ENCODE measurements at places on chromosomes 1 and 21. TPM values are rescaled to one million over a fixed set of nuclear protein-coding genes. Genes with fewer than 3 reads are reported as not detected.

DNA sequence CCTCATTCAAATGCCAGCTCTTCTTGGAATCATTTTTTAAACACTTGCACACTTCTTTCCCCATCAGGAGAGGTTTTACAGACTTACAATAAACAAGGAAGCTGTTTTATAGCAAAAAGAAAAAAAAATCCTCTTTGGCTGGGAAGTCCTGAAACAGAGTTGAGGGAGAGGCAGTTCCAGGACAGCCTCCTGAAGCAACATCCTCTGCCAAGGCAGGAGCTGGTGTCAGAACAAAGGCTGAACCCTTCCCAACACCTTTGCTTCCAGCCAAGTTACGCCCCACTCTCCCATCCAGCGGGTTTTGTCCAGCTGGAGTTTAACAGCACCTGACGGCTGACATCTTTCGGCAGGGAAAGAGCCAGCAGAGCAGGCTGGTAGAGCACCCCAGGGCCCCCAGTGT is 287.8 kb downstream of the RRAGC start:
- DNase-seq, result no peak

- DNase-seq, result no peak
Measured at GRCh38 chr1:152328801-152329391, 3.9 kb upstream of the FLG start.

The NEK2 gene
- not detected for total RNA-seq

GRCh38 chr1:179547021-179547535 is 28.7 kb downstream of the NPHS2 start:
- no peak for DNase-seq

DNA sequence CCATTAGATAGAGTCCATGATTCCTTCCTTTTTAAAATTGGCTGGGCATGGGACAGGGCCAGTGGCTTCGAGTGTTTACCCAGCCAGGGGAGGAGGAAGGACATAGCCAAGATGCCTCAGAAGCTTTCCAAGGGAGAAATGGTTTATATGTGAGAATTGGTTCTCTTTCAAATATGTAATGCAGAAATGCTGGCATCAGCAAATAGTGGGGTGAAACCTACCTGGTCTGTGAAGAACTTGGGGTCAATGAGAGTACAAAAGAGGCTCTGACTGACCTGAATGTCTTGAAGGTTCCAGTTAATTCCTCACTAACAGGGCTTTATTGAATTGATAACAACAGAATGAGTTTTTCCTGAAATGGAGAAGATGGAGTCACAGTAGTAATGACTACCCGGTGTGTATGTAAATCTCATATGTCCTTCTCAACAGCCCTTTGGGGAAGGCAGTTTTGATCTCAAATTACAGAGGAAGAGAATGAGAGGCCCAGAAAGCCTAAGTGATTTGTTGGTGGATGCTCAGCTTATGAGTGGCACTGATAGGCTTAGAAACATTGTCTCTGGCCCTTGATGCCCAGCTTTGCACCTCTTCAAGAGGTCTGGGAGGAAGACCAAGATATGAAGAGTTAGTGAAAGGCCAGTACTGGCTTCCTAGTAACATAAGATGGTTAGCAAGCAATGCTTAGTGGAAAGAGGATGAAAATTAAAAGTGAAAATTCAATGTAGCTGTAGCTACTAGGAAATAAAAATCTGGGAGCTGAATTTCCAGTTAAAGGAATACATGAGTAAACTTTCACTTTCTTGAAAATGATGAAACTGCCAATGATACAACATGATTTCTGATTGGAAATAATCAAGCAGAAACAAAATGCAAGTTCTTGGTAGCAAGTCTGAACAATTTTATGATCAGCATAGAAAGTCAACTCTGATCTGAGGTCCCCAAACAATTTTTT is 2.7 kb downstream of the ATF3 start:
- no peak for DNase-seq

The PADI2 gene
- 2.2 TPM for total RNA-seq

DNA sequence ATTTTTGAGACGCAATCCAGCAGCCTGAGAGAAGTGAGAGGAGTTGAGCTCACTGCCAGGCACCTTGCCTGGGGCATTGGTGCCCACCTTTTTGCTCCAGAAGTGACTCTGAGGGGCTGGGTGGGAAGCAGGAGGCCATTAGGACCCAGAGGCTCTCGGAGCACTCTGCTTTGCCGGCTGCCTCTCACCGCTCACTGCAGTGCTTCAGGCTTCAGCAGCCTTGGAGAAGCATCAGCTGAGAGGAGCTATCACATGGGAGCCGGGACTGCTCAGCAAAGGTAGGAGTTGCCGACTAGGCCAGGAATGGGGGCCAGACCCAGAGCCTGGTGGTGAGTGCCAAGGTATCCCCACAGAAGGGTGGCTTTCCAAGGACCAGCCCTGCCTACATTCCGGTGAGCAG is at the start of gene GPR61:
Gene GPR61 (plus strand): TSS at position 197 of the 400 bp plus-strand sequence. CDS start 3,151 bp downstream, outside the sequence.
- DNase-seq, result no peak

- no peak for DNase-seq
Measured at GRCh38 chr1:24235921-24236788, 49.1 kb upstream of the IFNLR1 start.

- DNase-seq, result no peak
Measured at GRCh38 chr1:227391211-227391610, 72.9 kb upstream of the CDC42BPA start.

DNA sequence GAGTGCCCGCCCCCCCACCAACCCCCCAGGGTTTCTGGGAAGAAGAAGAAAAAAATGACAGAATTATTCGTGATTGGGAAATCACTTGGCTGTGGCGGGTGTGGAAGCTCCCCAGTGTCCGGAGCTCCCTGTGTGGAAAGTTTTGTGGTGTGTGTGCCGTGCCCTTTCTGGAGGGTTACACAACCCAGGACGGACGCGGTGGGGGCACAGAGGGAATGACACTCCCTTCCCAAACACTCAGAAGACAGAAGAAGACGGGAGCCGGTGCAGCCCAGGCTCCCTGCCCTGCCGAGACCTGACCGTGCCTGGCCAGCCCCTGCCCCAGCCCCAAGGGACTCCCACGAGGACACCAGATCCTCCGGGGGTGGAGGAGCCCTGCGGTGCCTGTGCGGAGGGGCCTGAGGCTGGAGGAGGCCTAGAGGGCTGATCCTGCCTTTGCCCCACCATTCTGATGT is 33.0 kb upstream of the ADARB1 start:
- peak; percentile 88 for DNase-seq

- no peak for DNase-seq
Measured at GRCh38 chr1:166969074-166969677, 6.2 kb downstream of the ILDR2 start.

DNA sequence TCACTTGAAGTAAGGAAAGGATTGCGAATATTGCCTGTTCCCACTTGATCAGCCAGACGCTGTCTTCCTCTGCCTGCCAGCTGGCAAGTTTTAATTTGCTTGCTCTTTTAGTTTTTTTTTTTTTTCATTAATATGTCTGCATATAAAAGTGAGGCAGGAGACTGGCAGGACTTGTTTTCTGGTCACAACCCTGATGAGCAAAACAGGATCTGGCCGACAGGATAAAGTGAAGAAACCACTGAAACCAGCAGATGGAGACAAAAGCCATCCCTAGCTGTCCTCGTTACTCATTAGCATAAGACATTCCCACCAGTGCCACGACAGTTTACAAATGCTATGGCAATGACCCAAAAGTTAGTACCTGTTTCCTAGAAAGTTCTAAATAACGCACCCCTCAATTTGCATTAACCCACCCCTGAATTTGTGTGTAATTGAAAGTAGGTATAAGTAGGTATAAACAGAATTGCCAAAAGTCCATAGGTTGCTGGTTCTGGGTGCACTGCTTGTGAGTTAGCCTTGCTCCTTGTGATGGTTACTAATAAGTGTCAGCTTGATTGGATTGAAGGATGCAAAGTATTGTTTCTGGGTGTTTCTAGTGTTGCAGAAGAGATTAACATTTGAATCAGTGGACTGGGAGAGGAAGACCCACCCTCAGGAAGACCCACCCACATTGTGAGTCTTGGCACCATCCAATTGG is 60.8 kb downstream of the ZNF684 start:
- DNase-seq, result no peak

The HAO2 gene
- total RNA-seq, result not detected

GRCh38 chr1:66540434-66541032 is 6.6 kb downstream of the SGIP1 start:
- no peak for DNase-seq

DNA sequence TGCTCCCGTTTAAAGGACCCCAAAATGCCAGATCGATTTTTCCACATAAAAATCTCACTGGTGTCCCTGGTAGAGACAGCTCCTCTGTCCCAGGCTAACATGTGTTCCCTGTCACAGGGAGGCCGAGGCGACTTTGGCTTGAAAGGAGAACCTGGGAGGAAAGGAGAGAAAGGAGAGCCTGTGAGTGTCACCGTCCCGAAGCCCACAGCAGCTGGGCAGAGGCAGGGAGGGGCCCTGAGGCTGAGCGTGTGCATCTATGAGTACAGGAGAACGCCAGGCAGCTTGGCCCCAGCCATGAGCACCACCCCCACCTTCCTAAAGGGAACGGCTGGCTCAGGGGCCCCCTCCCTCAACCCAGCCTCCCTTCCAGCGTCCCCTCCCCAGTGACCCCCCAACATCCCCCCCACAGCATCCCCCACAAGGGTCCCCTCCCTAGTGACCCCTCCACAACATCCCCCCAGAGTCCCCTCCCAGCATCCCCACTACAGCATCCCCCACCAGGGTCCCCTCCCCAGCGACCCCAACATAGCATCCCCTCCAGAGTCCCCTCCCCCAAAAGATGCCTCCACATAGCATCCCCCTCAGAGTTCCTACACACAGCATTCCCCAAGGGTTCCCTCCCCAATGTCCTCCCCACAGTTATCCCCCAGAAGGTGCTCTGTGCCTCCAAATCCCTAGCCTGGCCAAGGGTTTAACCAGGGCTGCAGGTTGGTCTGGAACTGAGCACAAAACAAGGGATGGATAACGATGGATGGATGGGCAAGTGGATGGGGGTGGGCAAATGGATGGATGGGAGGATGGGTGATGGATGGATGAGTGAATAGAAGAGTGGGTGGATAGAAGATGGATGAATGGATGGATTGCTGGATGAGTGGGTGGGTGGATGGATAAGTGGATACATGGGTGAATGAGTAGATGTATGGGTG is 25.1 kb downstream of the COL6A2 start:
- peak; percentile 55 for DNase-seq

The LAPTM5 gene
- 116 TPM for total RNA-seq

GRCh38 chr1:115746021-115746690 is 22.4 kb downstream of the CASQ2 start:
- DNase-seq, result no peak

- DNase-seq, result no peak
Measured at GRCh38 chr1:75836528-75837100, 39.9 kb downstream of the MSH4 start.

DNA sequence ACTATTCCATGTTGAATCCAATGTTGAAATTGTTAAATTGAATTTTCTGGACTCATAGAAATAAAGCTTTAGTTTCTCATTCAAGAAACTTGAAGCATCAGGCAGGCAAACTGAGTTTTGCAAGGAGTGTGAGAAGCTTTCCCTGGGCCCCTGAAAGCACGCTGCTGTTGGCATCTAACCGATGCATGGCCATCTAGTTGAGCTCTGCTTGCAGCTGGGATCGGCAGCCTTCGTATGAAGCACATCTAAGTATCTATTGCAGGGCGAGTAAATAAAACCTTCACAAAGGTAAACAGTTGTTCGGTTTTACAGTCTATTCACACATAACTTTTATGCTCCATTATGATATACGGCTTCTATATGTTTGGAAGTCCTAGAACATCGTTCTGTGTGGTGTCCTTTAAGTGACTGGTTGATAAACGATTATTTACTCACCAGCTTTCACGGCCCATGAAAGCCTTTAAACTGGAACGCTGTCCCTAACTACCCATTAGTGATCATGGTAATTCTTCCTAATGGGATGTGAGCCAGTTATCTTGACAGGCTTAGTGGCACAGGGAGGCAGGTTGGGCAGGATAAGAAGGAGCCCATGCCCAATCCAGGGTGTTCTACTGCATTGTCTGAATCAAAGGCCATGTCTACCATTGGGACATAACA is 71.7 kb downstream of the SEC16B start:
- DNase-seq, result no peak

GRCh38 chr1:228902781-228903433 is 167.6 kb downstream of the RHOU start:
- DNase-seq, result peak; percentile 93

The B3GALT2 gene
- total RNA-seq, result 0.51 TPM

- DNase-seq, result no peak
Measured at GRCh38 chr1:105964879-105965278, 1091.6 kb upstream of the PRMT6 start.

The RGS8 gene
- total RNA-seq, result 0.10 TPM

DNA sequence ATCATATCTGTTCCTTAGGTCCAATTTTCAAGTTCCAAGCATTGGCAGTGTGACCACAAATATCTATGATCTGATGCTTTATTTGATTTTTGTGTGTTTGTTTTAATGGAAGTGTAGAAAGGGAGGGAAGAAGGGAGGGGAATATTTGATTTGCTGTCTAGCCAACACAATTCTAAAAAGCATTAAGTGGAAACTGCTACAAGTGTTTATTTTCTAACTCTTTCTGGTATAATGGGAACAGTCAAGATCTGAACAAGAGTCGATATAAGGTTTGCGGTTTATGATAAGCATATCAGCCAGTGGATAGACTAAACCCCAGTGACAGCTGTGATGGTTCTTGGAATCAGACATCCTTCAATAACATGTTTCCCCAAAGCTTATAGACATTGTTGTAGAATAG is 267.8 kb upstream of the SNX7 start:
- DNase-seq, result no peak

GRCh38 chr1:17210176-17210575 is 5.2 kb downstream of the PADI1 start:
- no peak for DNase-seq

DNA sequence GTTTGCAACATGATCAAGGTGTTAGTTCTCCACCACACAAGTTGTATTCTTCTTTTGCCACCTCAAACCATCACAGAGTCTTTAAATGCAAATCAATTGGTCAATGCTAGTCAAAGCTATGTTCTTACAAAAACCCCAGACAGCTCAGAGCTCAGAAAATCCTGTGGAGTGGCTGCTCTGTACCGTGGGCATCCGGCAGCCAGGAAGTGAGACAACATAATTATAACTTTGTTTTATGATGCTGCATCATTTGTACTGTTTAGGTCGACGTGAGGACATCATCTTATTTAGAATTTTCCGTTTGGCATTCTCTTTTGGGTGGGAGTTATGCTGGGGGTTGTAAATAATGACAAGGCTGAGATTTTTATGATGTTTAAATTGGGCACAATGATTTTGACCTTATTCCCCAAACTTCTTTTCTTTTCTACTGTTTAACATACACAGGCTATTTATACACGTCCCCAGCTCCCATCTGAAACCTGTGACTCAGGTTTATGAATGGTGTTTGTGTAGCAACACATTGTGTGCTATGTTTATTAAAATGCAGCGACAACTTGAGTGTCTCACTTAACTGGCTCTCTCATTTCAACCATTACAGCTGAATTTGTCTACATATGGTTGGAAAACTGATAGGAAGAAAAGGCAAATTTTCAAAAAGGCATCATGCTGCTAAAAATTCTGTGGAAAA is 124.0 kb downstream of the CNIH3 start:
- no peak for DNase-seq

Measured in aorta (tissue), 5 donors.